Sigmoid colon (tissue), 7 donors: ENCODE measurements at places on chromosomes 5 and 9. TPM values are rescaled to one million over a fixed set of nuclear protein-coding genes. Genes with fewer than 3 reads are reported as not detected.

DNA sequence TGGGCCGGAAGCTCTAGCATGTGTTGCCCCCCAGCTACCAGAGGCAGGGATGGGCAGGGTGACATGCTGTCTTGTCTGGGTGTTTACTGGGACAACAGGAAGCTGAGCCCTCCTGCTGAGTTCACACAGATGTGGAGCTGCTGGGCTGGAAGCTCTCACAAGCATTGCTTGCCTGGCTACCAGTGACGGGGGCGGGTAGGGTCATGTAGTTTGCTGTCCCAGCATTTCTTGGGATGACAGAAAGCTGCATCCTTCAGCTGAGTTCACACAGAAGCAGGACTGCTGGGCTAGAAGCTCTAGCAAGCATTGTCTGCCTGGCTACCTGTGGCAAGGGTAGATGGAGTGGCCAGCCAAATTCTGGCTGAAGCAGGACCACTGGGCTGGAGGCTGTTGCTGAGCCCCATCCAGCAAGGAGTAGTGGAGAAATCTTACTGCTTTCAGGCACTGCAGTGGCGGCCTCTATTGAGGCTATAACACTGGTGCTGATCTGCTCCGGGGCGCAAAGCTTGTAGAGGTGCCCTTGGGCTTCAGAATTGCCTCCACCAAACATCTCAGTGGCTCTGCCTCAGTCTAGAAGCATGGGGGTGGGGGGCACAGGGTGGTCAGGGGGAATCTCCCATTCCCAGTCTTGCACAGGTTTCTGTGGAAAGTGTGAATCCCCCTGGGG is 25.1 kb downstream of the POLK start:
- no peak for DNase-seq
- H3K4me1 ChIP-seq, result peaks cover 14% of the 10 kb centered on the region
- H3K27me3 ChIP-seq, result no peaks in the 10 kb centered on the region
- H3K27ac ChIP-seq, result no peak overlapping the region
- H3K36me3 ChIP-seq, result no peaks in the 10 kb centered on the region
- no peak overlapping the region for H3K4me3 ChIP-seq

DNA sequence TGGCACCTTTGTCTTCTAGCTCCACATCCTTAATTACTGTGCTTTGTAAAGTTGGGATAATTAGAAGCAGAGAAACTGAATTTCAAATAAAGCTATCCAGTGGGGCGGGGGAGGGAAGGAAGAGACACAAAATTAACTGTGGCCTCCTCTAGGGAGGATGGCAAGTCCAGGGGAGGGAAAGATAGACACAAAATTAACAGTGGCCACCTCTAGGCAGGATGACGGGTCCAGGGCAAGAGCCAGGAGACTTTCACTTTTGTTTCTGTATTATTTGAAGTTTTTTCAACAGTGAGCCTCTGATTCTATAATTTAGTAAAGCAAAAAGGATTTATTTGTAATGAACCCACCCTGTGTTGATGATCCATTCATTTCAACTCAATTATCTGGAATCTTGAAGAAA is 335.9 kb downstream of the MSX2 start:
- H3K36me3 ChIP-seq, result no peaks in the 10 kb centered on the region
- no peak for DNase-seq
- H3K4me1 ChIP-seq, result peaks cover 8% of the 10 kb centered on the region

Gene DTWD2
- total RNA-seq, result 10.4 TPM

GRCh38 chr5:76379855-76380254 is 23.2 kb upstream of the IQGAP2 start:
- H3K27me3 ChIP-seq, result no peaks in the 10 kb centered on the region
- no peaks in the 10 kb centered on the region for H3K4me1 ChIP-seq
- no peak overlapping the region for H3K4me3 ChIP-seq
- no peak for DNase-seq
- H3K27ac ChIP-seq, result no peak overlapping the region

Gene THOC3
- 21.4 TPM for total RNA-seq

GRCh38 chr9:89435071-89435823 is 62.7 kb downstream of the SEMA4D start:
- no peak overlapping the region for H3K27ac ChIP-seq
- no peaks in the 10 kb centered on the region for H3K4me1 ChIP-seq
